ENCODE measurements at places on chromosomes 16 and 17.

- no peak for DNase-seq
These were observed 302.9 kb upstream of the XYLT1 start for GRCh38 chr16:17773698-17774101.

DNA sequence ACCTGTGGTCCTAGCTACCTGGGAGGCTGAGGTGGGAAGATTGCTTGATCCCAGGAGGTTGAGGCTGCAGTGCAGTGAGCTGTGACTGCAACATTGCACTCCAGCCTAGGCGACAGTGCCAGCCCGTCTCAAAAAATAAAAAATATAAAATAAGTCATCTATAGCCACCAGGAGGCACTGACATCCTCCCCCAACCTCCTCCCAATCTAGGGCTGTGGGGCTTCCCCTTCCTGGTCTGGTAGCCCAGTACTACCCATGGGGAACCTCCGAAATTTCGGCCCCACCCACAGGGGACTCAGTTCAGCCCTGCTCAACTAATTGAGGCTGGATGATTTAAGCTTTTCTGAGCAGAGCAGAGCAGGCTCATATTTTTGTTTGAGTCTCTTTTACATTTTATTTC, 3.2 kb downstream of the ZSCAN10 start:
- DNase-seq: no peak

GRCh38 chr16:25747160-25747758, 55.5 kb downstream of the HS3ST4 start:
- DNase-seq: no peak

GRCh38 chr16:85180827-85181738, 68.8 kb upstream of the CIBAR2 start:
- no peak for DNase-seq

- peak; percentile 46 for DNase-seq
These were observed 431 bp upstream of the ZFPM1 start for GRCh38 chr16:88452482-88453216.

DNA sequence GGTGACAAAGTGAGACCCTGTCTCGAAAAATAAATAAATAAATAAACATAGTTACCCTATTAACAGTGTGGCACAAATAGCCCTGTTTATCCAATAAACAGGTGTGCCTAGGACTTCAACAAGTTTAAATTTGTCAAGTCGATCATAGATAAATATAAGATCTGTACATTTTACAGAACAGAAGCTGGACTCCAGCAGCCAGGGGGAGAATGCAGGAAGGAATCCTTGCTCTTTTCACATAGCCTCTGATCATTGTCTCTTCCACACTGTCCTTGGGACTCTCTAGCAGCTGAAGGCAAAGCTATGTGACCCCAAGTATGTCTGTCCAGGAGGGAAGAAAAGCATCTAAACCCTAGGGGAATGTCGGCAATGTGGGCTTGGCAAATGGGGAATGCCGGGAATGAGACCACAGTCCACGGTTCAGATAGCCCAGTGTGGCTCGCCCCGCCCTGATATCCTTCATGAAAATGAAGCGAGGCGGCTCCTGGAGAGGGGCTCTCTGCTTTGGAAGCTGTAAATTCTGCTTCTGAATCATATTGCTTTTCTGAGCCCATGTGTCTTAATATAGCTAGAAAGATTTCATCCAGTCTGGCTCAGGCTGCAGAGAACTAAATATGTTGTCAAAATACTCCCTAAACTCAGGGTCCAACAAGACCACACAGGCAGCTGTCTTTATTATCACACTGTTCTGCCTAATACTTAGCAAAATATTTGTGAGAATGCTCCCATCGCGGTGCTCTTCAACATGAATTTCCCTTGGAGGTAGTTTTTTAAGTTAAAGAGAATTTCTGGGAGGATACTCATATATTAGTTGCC, 24.9 kb upstream of the GRB2 start:
- peak; percentile 60 for DNase-seq

Measured in non-pigmented ciliary epithelial cell (primary cell).